Central memory CD8-positive, alpha-beta T cell (primary cell): ENCODE measurements at places on chromosomes 3 and 15.

DNA sequence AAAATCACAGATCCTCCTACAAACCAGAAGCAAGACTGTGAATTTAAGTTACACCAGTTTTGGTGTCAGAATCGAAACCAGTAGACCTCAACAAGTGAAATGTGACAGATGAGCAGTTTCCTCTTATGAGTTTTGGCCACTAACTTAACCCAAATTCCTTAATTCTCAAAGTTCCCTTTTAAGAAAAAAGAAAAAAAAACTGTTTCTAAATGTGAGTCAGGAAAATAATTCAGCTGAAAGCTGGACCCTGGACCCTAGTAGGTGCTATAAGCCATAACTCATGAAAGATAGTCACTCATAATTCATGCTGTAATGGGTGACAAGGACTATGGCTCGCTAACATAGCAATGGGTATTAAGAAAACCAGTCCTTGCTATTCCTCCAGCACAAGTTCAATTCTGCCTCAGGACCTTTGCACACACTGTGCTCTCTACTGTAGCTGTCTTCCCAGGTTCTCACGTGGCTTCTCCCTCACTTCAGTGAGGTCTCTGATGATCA, 9.0 kb upstream of the THRB start:
- H3K27me3 ChIP-seq, result no peaks in the 10 kb centered on the region
- no peaks in the 10 kb centered on the region for H3K36me3 ChIP-seq
- H3K4me1 ChIP-seq, result no peaks in the 10 kb centered on the region
- DNase-seq, result no peak
- H3K27ac ChIP-seq, result no peak overlapping the region

DNA sequence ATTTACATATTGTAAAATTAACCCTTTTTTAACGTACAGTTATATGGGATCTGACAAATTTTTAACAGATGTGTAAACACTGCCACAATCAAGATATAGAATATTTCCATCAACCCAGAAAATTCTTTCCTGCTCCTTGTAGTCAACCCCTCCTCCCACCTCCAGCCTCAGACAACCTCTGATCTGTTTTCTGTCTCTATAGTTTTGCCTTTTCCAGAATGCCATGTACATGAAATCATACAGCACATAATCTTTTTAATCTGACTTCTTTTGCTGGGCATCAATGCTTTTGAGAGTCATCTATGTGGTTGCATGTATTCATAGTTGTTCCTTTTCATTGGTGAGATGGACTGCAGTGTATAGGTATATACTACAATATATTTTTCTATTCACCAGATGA, 153.0 kb downstream of the SMAD6 start:
- no peak for DNase-seq
- peaks cover 14% of the 10 kb centered on the region for H3K4me1 ChIP-seq
- no peak overlapping the region for H3K27ac ChIP-seq
- H3K36me3 ChIP-seq, result no peaks in the 10 kb centered on the region
- H3K4me3 ChIP-seq, result no peak overlapping the region
- H3K27me3 ChIP-seq, result peaks cover 60% of the 10 kb centered on the region

GRCh38 chr3:165196577-165197480, 645 bp upstream of the SLITRK3 start:
- H3K4me3 ChIP-seq, result no peak overlapping the region
- H3K36me3 ChIP-seq, result peaks cover 1% of the 10 kb centered on the region
- peaks cover 43% of the 10 kb centered on the region for H3K27me3 ChIP-seq
- no peak overlapping the region for H3K27ac ChIP-seq
- H3K4me1 ChIP-seq, result peaks cover 5% of the 10 kb centered on the region
- DNase-seq, result no peak

- no peak overlapping the region for H3K27ac ChIP-seq
- no peaks in the 10 kb centered on the region for H3K27me3 ChIP-seq
- no peak overlapping the region for H3K4me3 ChIP-seq
- H3K36me3 ChIP-seq, result peaks cover 6% of the 10 kb centered on the region
- no peak for DNase-seq
Observed at GRCh38 chr3:172259111-172259541, 189.1 kb downstream of the GHSR start.

- H3K4me1 ChIP-seq, result peaks cover 48% of the 10 kb centered on the region
- no peak overlapping the region for H3K27ac ChIP-seq
- no peak for DNase-seq
- H3K36me3 ChIP-seq, result peaks cover 72% of the 10 kb centered on the region
Observed at GRCh38 chr15:92891533-92892200, 8.5 kb upstream of the CHD2 start.

GRCh38 chr3:132279030-132279429, 38.2 kb upstream of the ACP3 start:
- H3K27me3 ChIP-seq, result peaks cover 12% of the 10 kb centered on the region
- no peak for DNase-seq
- H3K36me3 ChIP-seq, result no peaks in the 10 kb centered on the region
- H3K4me3 ChIP-seq, result no peak overlapping the region
- no peak overlapping the region for H3K27ac ChIP-seq

GRCh38 chr3:9934993-9935392, 1.4 kb downstream of the CRELD1 start:
- H3K4me3 ChIP-seq, result peak overlapping the region; percentile 93
- H3K36me3 ChIP-seq, result peaks cover 21% of the 10 kb centered on the region
- H3K27me3 ChIP-seq, result no peaks in the 10 kb centered on the region
- DNase-seq, result no peak

DNA sequence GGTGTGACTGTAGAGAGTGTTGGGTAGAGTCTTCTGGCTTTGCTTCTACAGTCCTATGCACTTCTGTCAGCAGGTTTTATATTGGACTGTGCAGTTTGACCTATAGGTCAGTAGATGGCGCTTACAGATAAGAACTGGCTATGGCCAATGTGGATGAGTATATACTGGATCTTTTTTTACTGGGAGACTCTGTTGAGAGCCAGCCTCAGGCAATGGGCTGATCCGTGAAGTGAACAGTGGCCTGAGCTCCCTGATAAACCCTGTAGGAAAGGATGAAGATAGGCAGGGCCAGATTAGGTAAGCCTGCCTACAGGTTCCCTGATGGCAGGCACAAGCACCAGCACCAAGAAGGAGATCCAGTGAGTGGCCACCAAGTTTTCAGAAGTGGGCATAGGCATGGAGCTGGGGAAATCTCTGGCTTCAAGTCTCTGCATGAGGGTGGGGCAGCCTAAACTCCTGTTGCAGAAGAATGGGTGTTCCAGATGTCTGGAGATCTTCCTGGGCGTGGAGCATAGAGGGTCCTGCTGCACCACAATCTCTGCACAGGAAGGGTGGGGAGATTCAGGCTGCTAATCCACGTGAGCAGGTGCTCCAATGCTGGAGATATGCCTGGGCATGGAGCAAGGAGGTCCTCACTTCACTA, 326.0 kb upstream of the SGO1 start:
- no peaks in the 10 kb centered on the region for H3K4me1 ChIP-seq
- no peak overlapping the region for H3K27ac ChIP-seq
- H3K27me3 ChIP-seq, result no peaks in the 10 kb centered on the region

- DNase-seq, result peak; percentile 30
- no peaks in the 10 kb centered on the region for H3K27me3 ChIP-seq
- no peak overlapping the region for H3K4me3 ChIP-seq
- no peaks in the 10 kb centered on the region for H3K4me1 ChIP-seq
- H3K36me3 ChIP-seq, result no peaks in the 10 kb centered on the region
Observed at GRCh38 chr3:112043621-112044201, 9.2 kb downstream of the TMPRSS7 start.

GRCh38 chr3:36434687-36435426, 54.6 kb downstream of the STAC start:
- H3K27ac ChIP-seq, result no peak overlapping the region
- no peaks in the 10 kb centered on the region for H3K36me3 ChIP-seq
- DNase-seq, result no peak

- no peak overlapping the region for H3K4me3 ChIP-seq
- H3K27me3 ChIP-seq, result peaks cover 71% of the 10 kb centered on the region
- H3K4me1 ChIP-seq, result peaks cover 4% of the 10 kb centered on the region
- no peak overlapping the region for H3K27ac ChIP-seq
- peaks cover 2% of the 10 kb centered on the region for H3K36me3 ChIP-seq
- DNase-seq, result no peak
Observed at GRCh38 chr3:123350971-123351370, 97.9 kb downstream of the ADCY5 start.

DNA sequence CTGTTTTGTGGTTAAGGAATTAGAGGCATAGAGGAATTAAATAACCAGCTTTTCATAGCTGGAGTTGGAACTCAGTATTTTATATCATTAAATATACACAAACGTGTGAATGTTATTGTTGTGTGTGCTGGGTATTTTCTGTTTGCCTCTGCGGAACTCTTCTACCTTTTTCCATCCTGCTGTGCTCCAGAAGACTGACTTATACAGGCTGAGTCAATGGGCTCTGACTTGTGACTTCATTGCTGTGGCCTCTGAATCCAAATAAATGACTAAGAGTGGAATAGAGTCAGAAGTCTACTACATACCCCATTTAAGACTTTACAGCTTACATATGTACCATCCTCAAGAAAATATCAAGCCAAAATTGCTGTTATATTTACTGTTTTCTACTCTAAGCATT, 17.6 kb downstream of the ARIH1 start:
- H3K27me3 ChIP-seq, result no peaks in the 10 kb centered on the region
- no peak for DNase-seq
- H3K4me1 ChIP-seq, result peaks cover 76% of the 10 kb centered on the region
- H3K4me3 ChIP-seq, result no peak overlapping the region
- peaks cover 15% of the 10 kb centered on the region for H3K36me3 ChIP-seq

GRCh38 chr15:77904436-77904821, 173.1 kb downstream of the TBC1D2B start:
- H3K27me3 ChIP-seq, result peaks cover 21% of the 10 kb centered on the region
- no peak overlapping the region for H3K27ac ChIP-seq
- no peak overlapping the region for H3K4me3 ChIP-seq
- H3K4me1 ChIP-seq, result no peaks in the 10 kb centered on the region
- no peaks in the 10 kb centered on the region for H3K36me3 ChIP-seq
- DNase-seq, result no peak

- H3K27ac ChIP-seq, result no peak overlapping the region
- no peaks in the 10 kb centered on the region for H3K4me1 ChIP-seq
- no peak for DNase-seq
- no peak overlapping the region for H3K4me3 ChIP-seq
Observed at GRCh38 chr3:45477041-45477725, 88.8 kb downstream of the LARS2 start.
